MV-4-11 (cell line): ENCODE measurements at places on chromosomes 1 and 21.
A peak's percentile ranks its signal among the peaks of the same experiment; 100 is the strongest.

DNA sequence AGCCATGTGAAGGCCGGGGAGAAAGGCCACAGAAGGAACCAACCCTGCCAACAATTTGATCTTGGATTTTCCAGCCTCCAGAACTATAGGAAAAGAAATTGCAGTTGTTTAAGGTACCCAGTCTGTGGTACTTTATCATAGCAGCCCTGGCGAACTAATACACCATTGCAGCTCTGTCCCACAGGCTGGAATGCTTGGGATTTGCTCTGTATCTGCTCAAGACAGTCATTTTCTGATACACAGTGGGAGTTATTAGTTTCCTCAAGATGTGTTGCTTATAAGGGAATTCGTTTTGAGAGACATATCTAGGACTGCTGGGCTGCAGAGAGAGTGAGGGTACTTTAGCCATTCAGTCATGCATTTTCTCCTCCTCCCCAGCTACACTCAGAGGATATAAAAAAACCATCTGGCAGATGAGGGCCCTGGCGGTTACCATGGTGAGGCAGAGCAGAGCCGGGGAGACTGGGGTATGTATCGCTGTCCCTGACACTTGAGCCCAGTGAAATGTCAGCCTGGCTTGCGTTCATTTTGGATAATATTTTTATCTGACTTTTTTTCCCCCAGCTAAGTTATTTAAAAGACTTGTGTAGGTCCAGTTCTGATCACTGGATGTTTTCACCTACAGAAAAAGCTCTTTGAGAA is 104.6 kb downstream of the DIRAS3 start:
- no peak for DNase-seq

DNA sequence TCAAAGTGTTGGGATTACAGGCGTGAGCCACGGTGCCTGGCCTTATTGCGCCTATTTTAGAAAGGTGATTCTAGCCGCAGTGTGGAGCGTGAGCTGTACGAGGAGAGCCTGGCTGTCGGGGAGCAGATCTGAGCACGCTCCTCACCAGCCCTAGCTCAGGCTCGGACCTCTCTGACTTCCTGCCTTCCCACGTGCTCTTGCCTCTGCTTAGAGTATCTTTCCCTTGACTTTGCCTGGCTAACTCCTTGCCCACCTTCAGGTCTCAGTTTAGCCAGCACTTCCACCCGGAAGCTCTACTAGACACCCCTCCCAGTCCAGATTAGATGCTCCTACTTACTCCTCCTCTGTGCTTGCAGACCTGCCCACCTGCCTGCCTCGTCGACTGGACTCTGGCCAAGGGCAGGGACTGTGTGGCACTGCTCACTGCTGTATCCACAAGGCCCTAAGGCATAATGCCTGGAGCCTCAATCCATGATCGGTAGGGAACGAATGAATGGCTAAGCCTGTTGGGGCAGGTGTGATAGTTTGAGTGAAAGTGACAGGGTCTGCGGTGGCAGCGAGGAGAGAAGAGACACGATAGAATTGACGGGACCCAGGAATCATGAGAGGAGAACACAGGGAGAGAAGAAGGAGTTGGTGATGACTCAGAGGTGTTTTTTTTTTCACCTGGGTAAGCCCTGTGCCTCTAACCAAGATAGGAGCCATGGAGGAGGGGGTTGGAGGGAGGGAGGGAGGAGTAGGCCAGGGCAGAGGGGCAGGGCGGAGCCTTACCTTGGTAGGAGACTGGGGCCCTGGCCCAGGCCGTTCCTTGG is 28.1 kb upstream of the WASF2 start:
- no peak for DNase-seq

- peak; percentile 73 for DNase-seq
Measured at GRCh38 chr1:160859166-160859565, 3.5 kb downstream of the CD244 start.

GRCh38 chr1:246181241-246181640 is 325.8 kb downstream of the SMYD3 start:
- DNase-seq: no peak

DNA sequence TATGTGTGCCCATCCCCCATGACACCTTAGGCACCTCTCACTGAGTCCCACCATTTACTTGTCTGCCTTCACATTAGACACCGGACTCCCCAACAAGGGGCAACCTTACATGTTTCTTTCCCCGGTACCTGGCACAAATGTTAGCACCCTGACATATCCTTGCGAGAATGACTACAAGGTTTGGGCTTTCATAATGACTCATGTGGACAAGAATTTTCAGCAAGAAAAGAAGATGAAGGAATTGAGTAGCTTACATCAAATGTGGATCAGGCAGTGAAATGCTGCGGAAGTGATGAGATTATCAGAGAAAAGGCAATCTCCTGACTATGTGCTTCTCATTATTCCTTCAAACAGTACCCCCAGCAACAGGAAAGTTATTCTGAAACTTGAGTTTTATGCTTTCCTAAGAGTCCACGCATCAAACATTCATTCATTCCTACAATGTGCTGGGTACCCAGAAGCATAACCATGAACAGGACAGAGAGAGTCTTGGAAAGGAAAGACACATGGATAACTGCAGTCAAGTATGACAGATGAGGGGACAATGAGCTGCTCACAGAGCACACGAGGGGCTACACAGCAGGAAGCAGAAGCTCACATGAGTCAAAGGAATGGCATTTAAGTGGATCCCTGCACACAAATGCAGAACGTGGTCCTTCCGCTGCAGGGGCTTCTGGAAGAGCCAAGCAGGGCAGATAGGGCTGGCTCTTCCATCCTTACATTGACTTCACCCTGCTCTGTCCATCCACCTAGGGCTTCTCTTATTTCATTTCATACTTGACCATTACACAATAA is 112.1 kb downstream of the PCNX2 start:
- no peak for DNase-seq

DNA sequence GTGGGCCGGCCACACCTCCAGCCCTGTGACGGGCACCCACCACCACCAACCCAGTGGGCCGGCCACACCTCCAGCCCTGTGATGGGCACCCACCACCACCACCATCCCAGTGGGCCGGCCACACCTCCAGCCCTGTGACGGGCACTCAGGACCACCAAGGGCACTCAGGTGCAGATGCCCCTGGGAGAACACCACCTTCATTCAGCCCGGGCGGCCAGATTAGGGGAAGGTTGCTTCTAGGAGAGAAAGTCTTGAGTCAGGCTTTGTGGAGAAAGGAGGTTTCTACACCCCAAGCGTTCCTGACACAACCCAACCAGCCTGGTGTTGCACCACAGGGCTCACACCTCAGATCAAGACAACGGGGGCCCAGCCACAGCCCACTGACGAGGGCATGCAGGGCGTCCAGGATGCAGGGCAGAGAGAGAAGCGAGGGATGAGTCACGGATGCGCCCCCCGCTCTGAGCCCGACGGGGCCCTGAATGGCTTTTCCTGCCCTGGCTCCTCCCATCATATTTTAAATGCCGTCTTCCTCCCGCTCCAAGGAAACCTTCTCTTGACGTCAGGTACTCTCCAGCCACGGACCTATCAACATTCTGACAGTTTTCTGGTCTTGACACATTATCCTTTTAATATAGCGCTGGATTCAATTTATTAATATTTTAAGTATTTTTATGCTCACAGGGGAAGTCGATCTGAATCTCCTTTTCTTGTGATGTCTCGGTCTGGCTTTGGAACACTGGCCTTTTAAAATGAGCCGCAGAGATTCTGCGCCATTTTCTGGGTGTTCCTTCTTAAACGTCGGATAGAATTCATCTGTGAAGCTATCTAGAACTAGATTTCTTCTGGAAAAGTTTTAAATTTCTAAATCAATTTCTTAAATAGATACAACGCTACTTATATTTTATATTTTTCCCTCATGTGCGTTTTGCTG is 631 bp upstream of the SPATC1L start:
- peak; percentile 50 for DNase-seq

DNA sequence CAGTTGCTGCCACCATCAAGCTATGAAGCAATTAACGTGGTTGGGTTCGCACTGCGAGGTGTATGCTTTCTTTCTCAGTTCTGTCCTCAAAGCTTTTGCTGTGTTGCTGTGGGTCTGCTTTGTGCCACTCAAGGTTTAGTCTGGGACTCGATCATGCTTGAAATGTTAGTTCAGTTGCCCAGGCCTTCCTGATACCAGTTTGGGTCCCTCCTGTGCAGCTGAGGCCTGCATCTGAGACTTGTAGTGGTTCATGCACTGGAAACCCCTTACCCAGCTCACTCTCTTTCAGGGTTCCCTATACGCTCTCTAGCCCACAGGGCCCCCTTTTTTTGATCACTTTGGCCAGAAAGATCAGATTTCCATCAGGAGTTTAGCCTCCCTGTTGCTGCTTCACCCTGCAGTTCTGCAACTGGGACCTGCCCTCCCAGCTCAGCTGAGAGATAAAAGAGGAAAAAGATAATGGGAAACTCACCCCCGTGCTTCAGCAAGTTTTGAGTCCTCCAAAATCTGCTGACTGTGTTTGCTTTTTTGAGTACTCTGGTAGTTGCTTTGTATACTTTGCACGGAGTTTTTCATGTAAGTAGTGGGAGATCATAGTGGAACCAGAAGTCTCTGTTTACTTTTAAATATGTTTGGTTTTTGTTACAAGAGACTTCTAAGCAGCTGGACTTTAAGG is 317.0 kb downstream of the HHAT start:
- no peak for DNase-seq

DNA sequence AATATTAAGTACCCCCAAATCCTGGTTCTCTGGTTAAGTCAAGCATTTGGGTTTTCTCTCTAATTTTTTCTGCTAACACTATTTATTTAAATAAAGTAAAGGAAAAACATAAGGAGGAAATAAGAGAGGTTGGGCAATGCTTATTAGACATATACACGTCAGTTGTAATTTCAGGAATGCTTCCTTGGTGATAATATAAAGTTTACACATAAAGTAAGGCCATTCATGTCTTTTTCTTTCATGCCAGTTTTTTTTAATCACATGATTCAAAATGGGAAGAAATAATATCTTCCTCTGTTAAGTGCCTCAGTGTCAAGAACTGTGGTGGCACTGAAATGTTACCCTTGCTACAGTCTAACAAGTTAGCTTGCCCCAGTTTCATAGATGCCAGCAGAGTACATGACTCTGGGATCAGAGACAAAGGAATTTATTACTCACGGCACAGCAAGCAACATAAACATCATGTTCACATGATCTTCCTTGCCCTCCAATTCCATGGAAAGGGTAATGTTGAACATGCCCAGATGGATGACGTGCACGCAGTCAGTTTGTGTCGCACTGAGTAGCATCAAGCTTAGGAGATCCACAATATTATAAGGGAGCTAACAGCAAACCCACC is 184.9 kb downstream of the PLA2G4A start:
- no peak for DNase-seq

GRCh38 chr1:170727963-170728362 is 64.0 kb downstream of the PRRX1 start:
- DNase-seq: no peak

DNA sequence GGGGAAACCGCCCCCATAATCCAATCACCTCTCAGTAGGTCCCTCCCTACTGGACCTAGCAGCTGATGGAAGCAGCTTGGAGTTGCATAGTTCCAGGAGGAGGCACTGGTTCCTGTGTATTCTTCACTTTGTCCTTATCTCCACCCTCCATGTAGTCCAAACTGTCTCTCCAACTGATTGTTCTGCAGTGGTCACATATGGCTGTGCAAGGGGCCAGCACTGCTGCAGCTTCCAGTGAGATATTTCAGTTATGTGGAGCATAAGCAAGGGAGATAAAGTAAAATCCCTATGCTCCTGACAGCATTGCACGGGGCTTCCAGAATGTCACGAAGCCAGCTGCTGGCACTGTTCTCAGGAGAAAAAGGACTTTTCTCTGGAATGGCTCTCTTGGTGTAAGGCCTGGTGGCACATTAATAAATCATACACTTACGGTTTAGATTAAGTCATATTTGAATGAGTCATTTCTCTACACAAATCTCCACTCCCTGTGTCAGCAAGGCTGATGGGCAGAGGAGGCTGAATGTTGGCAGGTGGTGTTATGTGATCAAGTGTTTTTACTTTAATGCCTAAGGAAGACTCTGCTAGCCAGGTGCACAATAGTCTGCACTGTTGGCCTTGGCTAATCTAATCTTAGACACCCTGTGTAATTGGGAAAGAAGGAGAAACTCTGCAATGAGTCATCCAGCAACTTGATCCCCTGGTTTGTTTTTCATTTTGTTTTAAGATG is 93.4 kb downstream of the KCNK1 start:
- DNase-seq: no peak

DNA sequence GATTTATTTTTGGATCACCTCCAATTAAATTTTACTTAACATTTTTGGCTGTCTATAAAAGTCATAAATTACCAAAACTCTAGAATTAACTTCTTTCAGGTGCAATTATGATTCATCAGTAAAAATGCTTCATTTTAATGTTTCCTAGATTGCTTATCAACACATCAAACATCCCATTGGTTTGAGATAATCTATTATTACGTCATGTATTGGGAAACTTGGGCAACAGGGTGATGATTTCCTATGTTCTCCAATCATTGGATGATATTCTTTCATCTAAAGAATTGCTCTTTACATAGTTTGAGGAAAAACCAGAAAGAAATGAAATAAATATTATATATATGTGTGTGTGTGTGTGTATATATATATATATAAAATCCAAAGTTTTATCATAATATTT is 76.8 kb upstream of the KCNJ6 start:
- DNase-seq: no peak

DNA sequence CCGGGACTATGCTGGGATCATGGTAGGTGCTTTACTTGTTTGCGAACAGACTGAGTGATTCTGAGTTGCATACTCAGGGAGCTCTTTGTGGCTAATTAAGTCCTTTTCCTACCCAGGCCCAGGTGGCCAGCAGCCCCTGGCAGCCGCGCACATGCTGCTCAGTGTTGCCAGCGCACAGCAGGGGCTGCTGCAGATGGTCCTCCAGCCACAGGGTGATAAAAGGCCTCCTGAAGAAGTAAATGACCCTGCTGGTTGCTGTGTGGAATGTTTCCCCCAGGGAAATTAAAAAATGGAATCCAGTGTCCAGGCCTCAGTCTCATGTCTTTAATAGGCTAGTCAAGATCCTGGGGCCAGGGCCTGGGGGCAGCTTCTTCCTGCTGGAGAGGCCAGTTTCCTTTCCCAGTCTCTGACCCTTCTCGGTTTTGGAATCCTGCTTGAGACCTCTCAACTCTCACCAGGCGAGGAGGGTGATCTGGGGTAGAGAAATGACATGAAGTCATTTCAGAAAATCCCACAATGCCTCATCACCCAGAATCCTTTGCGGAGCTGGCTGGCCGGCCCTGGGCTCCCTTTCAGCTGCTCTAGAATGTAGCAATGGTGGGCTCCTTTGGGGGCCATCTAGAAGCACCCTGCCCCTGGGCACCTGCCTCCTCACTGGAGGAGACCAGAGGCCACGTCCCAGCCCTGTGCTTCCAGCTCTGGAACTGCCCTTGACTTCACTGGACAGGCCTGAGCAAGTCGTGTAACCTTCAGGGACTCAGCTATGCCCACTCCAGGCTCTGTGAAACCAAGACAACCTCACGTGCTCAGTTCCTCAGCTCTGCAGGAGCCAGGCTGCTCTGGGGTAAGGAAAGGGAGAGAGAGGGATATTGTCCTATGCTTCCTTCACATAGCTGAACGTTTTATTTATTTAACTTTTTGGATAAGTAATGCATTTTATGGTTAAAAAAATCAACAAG is 131.4 kb downstream of the MRPS6 start:
- no peak for DNase-seq

DNA sequence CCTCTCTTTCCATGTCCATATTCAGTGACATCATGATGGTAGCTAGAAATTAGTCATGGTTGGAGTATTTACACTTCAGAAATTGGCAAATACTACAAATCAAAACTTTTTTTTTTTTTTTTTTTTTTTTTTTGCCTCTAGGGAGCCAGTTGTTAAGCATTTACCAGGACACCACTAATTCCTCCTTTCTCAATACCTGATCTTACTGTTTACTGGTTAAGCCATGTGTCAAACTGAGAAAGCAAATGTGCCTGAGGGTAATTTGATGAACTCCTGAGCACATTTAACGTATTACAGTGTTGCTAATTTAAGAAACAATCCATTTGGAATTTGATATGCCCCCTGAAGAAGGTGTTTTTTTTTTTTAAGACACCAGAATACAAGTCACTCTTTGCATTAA is 94.4 kb downstream of the DNM3 start:
- no peak for DNase-seq
